Activated CD8-positive, alpha-beta T cell treated with anti-CD3 and anti-CD28 coated beads for 36 hours (primary cell): ENCODE measurements at places on chromosomes 1 and 21. TPM values are rescaled to one million over a fixed set of nuclear protein-coding genes. Genes with fewer than 3 reads are reported as not detected.

Gene PPFIA4
- total RNA-seq, result 79.9 TPM

DNA sequence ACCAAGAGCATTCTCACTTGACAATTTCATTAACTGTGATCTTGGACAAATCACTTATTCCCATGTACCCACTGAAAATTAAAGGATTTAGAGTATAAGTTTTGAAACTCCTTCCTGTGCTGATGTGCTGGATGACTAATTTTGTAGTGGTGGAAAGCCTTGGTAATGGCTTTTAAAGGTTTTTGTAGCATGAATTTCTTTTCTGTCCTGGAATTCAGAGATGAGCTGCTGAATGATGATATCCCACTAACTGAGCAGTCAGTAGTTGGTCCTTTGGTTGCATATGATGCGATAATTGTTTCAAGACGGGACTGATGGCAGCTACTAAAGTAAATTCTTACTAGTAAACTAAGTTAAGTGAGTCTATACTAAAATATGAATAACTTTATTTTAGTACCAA, 5.2 kb downstream of the RPL5 start:
- no peak for DNase-seq

- peak; percentile 72 for DNase-seq
Observed at GRCh38 chr1:6365047-6365446, 28.5 kb downstream of the ACOT7 start.

Gene OLFML2B
- total RNA-seq, result not detected

DNA sequence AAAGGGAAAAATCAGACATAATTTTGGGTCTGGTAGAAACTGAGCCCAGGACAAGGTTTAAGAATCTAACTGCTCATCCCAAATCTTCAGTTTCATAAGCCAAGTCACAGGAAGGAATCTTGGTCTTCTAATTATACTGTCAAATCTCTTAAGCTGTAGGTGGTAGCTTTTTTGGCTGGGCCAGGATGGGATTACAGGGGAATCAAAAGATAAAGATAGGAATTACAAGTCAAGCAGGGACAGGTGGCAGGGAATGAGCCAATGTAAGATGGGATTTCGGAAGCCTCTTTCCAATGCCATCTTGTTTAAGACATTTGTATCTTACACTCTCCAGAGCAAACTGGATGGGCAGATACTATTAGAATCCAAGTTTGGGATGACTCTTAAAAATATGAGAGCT, 383.5 kb downstream of the KCNH1 start:
- DNase-seq, result no peak

DNA sequence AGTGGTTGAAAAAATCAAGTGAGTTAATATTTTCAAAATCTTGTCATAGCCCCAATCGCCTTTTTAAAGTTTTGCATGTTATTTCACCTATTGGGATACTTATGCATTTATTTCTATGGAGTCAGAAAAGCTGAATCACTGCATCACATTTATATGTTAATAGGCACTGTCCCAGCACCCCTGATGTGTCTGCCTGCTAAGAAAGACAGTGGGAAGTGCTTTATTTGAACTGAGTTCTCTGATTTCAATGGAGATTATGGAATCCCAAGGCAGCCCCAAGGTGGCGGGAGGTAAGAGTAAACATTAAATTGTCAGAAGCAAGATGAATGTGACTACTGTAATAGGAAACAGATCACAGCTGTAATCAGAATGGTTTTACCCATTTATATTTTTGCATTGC, 2225.7 kb downstream of the NCAM2 start:
- DNase-seq, result no peak

Gene GFI1
- total RNA-seq, result 54.3 TPM
